ENCODE measurements at places on chromosomes 5 and 9.

DNA sequence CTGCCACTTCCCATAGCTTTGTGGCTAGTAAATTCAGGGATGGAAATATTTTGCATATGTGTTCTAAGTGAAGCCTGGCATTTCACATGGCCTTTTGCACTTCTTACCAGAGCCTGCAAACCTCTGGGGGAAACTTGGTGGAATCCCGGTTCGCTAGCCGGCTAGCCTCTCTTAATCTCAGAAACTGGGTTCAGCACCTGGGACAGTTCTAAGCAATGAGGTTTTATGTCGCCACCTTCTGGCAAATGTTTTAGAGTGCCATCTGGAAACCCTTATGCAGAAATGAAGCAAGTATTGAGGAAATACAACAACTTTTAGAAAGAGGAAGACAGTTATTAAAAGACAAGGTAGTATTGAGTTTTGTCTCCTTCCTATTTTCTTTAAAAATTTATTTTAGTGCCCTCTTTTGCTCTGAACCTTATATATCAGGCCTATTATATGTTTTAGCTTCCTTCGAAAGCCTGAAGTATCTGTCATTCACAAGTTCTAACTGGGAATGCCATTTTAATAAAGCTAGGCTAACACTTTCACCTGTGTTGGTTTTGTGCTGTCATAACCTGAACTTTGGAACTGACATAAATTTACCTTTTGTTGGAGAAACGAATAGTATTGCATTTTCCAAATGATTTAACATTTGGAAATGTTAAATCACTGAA is 963 bp upstream of the HTR1A start:
- DNase-seq: no peak

- no peak for DNase-seq
These were observed 344.9 kb downstream of the ENC1 start for GRCh38 chr5:74295676-74296075.

DNA sequence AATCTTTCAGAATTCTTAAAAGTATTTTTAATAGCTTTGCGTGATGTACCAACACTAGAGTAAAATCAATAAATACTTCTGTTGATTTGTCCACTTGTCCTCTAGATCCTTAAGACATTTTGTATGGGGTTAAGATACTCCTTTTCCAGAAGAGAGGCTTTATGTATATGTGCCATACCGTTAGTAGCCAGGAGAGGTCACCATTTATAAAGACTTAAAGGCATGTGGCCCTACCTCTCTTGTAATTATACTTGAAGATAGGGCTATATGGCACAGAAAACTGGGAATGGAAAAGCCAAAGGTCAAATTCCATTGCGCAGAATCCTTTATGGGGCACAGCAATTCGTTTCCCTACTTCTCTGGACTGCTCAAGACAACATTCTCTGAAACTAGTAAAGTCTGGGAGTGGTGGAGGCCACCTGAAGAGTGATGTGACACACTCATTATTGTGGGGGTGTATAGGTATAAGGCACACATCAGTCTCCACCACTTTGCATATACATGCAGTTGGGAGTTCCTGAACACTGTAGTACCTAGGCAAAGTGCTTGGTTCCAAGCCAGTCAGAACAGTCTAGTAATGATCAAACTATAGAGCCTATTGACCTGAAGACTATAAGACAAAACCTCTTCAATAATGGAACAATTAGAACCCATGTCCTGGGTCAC is 140.1 kb upstream of the FBXL17 start:
- no peak for DNase-seq

DNA sequence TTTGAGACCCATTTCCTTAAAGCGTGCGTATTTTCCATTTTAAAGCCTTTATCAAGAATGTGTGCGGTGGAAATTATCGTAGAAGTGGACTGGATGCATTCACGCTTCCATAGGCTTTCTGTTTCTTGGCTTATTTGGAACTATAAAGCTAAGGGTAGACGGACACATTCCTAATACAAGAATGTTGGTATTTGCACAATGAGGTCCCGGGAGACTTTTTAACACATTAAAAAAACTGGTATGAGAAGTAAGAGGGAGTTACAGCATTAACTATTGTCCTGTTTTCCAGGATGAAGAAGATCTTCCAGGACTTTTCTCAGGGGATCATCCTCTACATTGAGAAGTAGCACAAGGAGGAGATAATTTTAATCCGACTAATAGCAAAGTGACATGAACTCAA is 653.0 kb downstream of the MTRR start:
- no peak for DNase-seq

- DNase-seq: no peak
These were observed 487.0 kb upstream of the TNC start for GRCh38 chr9:115604831-115605483.

DNA sequence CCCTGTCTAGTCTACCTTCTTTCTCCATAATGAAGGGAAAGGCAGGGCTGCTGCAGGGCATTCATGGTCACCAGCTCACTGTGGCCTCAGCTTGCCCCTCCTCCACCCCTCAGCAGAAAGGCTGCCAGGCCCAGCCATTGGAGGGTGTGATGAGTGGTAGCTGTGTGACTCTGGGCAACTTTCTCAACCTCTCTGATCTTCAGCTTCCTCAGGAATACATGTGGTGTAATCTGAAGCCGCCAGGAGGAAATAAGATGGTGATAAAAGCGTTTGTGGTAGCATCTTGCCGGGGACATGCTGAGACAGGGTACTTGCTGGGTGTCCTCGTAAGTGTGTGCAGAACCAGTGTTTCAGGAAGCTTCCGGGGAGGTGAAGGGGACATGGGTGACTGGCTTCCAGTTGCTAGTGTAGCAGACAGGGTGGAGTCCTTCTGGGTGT is 9.8 kb downstream of the CXCL14 start:
- no peak for DNase-seq

DNA sequence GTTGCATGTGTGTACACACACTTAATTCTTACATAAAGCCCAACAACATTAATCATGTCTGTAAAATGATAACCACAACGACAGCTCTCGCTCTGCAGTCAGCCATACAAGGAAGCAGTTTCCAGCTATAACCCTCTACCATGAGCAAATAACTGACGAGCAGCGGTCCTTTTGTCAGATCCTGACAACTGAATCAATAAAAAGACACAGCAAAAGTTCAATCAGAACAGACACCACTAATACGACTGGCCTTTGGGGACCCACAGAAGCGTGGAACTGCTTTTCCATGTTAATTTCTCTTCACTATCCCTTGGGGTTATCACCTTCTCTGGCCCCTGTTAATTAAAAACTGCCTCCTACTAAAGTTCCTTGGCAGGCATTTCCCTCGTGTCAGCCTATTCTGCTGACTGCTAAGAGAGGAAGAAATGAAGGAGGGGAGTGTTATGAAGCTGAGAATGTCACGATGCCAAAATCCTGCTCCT is 722.8 kb upstream of the GRAMD2B start:
- DNase-seq: no peak

- DNase-seq: no peak
These were observed 167.3 kb upstream of the IRX1 start for GRCh38 chr5:3428334-3428733.

- no peak for DNase-seq
These were observed 69.8 kb upstream of the VCAN start for GRCh38 chr5:83401775-83402174.

DNA sequence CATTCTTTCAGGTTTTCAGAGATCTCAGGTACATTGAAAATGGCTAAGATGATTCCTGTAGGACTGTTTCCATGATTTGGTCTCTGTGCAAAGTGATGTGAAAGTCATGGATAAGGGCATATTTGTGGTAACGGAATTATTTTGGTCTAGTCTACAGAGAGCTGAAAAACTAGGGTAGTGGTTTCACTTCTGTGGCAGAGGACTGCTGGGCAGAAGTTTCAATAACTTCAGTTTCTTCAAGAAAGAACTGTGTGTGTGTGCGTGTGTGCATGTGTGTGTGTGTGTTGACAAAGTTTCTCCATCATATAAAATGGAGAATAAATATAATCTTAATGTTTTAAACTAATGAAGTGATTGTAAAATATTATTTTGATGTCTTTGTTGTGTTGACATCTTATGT is 4.3 kb downstream of the CNOT8 start:
- DNase-seq: no peak

- no peak for DNase-seq
These were observed 14.7 kb downstream of the CEP72 start for GRCh38 chr5:626850-627249.

- DNase-seq: no peak
These were observed 479.4 kb downstream of the NR2F1-AS1 start for GRCh38 chr5:93101661-93102060.

GRCh38 chr9:18857334-18857733 is 175.7 kb downstream of the SAXO1 start:
- DNase-seq: no peak

GRCh38 chr5:73759771-73760170 is 133.8 kb downstream of the ARHGEF28 start:
- no peak for DNase-seq

- DNase-seq: no peak
These were observed 577 bp upstream of the CCDC112 start for GRCh38 chr5:115297031-115297430.

- no peak for DNase-seq
These were observed 157.6 kb downstream of the CD180 start for GRCh38 chr5:67038817-67039603.

- no peak for DNase-seq
These were observed 231.6 kb upstream of the TNC start for GRCh38 chr9:115349542-115349941.

GRCh38 chr5:57171816-57172465 is 1.9 kb upstream of the GPBP1 start:
- no peak for DNase-seq

DNA sequence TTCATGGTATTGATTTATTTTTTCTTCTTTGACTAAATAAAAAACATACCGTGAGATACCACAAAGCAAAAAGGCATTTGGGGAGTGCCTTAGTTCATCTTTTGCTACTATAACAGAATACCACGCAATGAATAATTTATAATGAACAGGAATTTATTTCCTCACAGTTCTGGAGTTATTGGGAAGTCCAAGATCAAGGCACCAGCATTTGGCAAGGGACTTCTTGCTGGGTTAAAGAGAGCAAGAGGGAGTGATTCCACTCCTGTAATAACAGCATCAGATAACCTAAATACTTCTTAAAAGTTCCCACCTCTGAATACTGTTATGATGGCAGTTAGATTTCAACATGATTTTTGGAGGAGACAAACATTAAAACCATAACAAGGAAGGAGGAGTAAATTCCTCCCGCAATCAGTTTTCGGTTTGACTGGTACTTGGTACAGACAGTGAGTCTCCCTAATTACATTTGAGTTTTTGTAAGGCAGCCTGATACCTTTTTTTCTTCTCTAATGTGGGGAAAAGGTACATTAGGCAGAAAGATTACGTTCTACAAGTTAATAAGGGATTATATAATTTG is 8.8 kb upstream of the OMD start:
- DNase-seq: no peak

- no peak for DNase-seq
These were observed 230.9 kb downstream of the GAS1 start for GRCh38 chr9:86716326-86716922.

DNA sequence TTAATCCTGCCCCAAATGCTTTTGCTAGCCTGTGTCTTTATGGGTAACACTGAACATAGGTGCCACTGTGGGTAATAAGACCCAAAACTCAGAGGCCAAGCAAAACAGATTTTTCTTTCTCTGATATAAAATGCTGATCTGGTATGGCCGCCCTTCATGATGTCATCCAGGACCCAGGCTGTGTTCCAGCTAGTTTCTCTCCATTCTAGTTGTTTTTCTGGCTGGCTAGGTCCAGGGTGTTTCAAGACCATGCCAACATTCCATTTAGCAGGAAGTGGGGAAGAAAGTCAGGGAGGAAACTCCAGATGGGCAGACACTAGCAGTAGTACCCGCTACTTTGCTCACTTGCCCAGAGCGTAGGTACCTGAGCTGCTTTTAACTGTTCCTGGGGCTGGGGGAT is 183.9 kb upstream of the OTULINL start:
- no peak for DNase-seq

DNA sequence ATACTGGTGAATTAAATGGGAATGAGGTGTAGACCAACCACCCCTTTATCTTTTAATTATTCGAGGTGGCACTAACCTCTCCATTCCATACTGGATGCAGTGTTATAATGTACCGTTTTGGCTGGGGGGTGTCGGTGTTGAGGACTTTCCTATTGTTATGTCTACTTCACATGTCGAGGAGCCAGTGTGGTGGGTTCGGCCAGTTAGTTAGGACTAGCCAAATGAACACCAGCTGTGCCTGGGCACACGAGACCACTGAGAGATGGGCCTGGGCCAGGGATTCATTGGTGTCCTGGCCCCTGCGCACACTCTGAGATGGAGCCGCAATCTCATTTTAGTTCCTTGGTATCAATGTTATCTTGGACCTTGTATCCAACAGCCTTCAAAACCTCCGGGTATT is 186.2 kb downstream of the CACNA1B start:
- DNase-seq: peak; percentile 27

GRCh38 chr9:69500896-69501295 is 171.3 kb downstream of the APBA1 start:
- no peak for DNase-seq

- no peak for DNase-seq
These were observed 176.2 kb downstream of the SEC61B start for GRCh38 chr9:99398241-99398640.

DNA sequence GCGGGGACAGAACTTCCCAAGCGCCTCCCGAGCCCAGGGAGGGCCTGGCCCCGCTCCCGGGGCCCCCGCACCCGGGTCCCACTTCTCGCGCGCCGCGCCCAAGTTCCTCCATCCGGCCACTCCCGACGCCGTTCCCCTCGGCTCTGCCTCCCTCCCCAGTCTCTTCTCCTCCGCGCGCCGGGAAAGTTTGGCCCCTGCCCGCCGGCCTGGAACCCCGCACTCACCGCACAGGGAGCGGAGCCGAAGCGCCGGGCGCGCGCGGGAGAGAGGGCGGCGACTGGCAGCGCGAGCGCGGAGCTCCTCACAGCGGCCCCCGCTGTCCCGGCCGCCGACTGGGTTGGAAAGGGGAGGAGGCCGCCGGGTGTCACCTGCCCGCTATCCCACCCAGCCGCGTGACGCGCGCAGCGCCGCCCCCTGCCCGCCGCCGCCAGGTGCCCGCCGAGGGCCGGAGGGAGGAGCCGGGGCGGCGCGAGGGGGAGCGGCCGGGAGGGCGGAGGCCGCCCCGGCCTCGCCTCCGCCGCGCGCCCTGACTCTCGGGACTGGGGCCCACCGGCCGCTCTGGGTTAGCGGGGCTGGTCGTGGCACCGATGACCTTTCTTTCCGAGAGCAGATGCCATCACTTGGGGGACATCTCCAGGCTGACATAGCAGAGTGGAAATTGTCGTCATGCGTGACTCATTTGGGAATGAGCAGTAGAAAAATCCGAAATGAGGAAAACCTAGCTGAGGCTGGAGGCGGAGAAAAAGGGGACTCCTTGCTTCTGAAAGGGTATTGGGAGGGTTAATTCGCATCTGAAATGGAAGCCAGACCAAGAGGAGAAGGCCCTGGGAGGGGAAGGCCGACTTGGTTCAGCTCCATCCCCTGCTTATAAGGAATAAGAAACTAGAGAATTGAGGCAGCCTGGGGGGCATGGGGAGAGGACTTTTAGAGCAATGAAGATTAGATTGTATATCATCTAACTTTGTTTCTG is at the start of gene ELOVL7:
Gene ELOVL7 (minus strand): TSS at position 334 of the 970 bp plus-strand sequence. CDS start 56,872 bp downstream, outside the sequence.
- DNase-seq: peak; percentile 63

DNA sequence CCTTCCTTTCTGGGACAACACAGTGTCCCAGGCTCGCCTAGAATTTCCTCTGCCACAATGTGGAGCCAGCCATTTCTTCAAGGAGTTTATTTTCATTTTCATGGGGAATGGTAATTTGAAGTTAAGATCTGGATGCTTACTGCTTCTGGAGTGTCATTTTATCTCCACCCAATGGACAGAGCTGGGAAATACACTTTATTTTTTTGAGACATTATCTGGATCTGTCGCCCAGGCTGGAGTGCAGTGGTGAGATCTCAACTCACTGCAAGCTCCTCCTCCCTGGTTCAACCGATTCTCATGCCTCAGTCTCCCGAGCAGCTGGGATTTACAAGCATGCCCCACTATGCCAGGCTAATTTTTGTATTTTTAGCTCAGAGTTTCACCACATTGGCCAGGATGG is 12.7 kb upstream of the THG1L start:
- DNase-seq: no peak
